Stromal cell of bone marrow (primary cell): ENCODE measurements at places on chromosomes 7 and 10.

- no peak for DNase-seq
Measured at GRCh38 chr10:116713846-116714245, 28.5 kb downstream of the HSPA12A start.

DNA sequence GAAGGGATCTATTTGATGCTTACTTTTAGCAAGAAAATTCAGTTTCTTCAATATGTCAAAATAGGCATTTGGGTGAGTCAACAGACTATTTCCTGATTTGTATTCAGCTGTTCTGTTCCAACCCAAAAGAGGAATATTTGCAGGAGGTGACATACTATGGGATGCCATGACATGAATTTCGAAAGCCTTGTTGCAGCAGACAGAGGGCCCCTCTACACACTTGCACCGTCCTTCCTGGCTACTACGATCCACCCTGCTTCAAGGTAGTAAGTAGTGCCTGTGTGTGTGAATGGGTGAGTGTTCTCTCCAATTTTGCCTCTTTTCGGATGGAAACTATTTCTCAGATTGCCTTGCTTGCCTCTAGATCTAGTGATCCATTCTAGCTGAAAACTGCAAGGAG is 413.0 kb upstream of the ADARB2 start:
- no peak for DNase-seq

DNA sequence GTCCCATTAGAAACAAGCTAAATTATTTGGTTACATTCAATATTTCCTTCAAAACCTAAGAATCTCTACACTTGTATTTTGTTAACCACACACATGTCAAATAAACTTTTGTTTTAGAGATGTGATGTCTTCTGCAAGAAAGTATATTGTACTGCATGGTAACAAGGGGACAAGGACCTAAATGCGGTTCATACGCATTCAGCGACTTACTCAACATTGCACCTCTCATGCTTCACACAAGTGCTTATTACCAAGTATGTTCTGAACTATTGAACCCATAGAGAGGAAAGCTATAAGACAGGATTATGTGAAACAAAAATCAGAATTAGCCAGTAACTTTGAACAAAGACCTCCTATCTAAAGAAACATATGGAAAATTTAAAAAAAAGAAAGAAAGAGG is 68.3 kb downstream of the CREB5 start:
- DNase-seq = no peak

GRCh38 chr7:140704205-140704604 is 7.7 kb downstream of the NDUFB2 start:
- DNase-seq = no peak

GRCh38 chr10:52258799-52259425 is 55.2 kb upstream of the DKK1 start:
- DNase-seq = no peak

GRCh38 chr7:115410434-115410820 is 488.5 kb downstream of the MDFIC start:
- peak; percentile 12 for DNase-seq

- no peak for DNase-seq
Measured at GRCh38 chr10:81116201-81116600, 578.5 kb downstream of the SH2D4B start.

GRCh38 chr7:510131-510481 is 9.5 kb downstream of the PDGFA start:
- no peak for DNase-seq

- DNase-seq = no peak
Measured at GRCh38 chr10:93595378-93596161, 5.5 kb downstream of the RBP4 start.

GRCh38 chr7:128189231-128189930 is 51.7 kb upstream of the LEP start:
- no peak for DNase-seq

GRCh38 chr7:119842786-119843185 is 430.2 kb upstream of the KCND2 start:
- DNase-seq = no peak

- DNase-seq = no peak
Measured at GRCh38 chr10:24556126-24556749, 167.4 kb downstream of the ARHGAP21 start.

- DNase-seq = peak; percentile 79
Measured at GRCh38 chr7:28926871-28927597, 31.1 kb downstream of the TRIL start.

DNA sequence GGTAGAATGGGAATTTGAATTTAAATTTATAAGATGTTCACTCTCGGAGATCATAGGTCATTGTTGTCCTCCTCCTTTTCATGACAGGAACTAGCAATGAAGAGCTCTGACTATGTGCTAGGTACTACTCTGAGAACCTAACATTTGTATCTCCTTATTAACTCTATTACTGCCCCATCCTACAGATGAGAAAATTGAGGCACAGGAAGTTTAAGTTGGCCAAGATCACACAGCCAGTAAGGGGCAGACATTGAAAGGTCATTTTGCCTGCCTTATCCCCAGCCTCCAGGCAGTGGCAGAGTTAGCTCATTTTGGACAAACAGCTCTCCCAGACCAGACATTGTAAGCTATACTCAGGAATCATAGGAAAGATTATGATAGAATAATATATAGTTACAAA is 6.0 kb downstream of the SRGN start:
- no peak for DNase-seq

DNA sequence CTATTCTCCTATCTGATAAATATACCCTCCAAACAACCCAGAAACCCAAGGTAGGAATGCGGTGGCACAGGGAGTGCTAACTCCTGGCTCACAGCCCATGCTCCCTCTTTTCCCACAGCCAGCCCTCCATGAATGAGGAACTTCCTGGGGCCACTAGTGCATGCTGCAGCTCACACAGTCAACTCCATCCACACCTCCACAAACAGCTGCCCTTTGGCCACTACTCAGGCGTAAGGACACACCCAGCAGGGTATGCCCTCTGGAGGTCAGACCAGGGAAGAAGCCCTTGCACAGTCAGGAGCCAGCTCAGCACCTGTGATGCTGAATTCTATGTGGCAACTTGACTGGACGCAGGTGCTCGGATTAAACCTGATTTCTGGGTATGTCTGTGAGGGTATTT is 85.2 kb upstream of the PIK3CG start:
- no peak for DNase-seq

GRCh38 chr10:5692461-5693358 is 8.1 kb downstream of the TASOR2 start:
- no peak for DNase-seq
